Occipital lobe (tissue), 3 donors: ENCODE measurements at places on chromosomes 16 and 17. TPM values are rescaled to one million over a fixed set of nuclear protein-coding genes. Genes with fewer than 3 reads are reported as not detected.

The GOT2 gene
- 27.8 TPM for total RNA-seq

The EME1 gene
- total RNA-seq: 1.4 TPM

The CACNA1H gene
- total RNA-seq: 15.4 TPM

The MPV17L gene
- 19.3 TPM for total RNA-seq

The FBXO39 gene
- not detected for total RNA-seq

The CETP gene
- 0.62 TPM for total RNA-seq
